Common myeloid progenitor, CD34-positive (primary cell): ENCODE measurements at places on chromosomes 11 and 22.

GRCh38 chr11:68913188-68913587 lies 9.5 kb downstream of the IGHMBP2 start:
- DNase-seq = no peak

DNA sequence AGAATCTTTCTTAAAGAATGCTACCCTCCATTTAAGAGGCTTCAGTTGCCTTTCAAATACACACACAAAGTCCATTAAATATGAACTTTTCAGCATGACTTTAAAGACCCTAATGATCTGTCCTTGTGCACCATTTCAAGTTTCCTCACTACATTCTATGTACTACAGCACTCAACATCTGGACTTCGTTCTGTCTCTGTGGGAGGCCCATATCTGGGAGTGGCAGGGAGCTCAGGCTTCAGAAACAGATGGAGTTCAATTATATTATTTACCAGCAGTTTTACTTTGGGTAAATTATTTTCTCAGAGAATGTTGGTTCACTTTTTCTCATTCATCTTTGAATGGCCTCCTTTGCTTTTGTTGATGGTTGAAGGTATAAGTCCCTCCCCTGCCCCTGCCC lies 67.4 kb downstream of the ANO3 start:
- DNase-seq = no peak

GRCh38 chr22:46040471-46041465 lies 63.8 kb upstream of the WNT7B start:
- DNase-seq = no peak

DNA sequence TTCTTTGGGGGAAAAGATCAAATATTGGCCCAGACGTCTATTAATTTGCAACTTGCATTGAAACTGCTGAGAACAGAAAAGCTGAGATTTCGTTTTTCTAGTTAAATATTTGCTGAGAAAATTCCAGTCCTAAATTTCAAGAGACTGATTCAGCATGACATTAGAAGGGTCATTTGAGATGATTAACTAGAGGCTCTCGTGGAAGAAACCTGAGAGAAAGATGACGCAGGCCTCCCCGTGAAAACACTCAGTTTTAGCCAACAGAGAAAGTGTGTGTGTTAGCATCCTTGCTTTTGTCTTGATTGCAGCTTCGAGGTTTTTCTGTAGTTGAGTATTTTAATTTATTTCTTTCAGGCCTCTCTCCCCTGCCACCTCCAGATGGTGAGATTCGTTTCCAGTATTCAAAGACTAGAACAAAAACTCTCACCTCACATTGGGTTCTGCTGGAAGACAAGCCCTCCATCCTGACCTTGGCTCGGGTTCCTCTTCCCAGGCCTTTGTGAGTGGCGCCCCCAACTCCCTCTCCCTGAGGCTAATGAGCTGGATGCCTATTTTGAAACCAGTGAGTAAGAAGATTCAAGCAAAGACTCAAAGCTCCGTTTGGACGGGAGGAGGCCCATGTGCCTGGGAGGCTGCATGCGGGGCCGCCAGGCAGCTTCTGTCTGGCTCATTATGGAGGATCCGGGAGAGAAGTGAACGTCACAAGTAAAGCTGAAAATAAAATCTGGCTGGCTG lies 52.4 kb downstream of the CELSR1 start:
- no peak for DNase-seq

GRCh38 chr11:73072935-73073481 lies 69.1 kb downstream of the FCHSD2 start:
- peak; percentile 25 for DNase-seq

DNA sequence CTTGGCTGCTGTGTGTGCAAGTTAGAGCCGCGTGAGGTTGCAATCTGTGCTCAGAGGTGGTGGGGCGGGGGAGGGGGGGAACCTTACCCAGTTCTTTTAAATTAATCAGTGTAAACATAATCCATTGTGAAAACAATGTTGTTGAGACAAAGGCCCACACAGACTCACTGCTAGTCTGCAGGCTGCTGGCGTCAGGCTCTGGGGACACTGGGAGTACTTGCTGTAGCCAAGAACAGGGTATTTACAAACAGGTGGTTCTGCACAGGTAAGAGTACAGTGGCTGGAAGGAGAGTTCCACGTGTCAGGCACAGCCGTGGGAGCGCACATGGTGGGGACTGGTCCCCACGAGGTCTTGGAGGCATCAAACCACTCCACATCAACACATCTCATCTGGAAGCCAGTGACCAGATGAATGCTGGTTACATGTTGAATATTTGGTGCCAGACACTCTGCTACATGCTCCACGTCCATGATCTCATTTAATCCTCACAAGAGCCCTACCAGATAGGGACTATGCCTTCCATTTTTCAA lies 27.4 kb downstream of the SCUBE1 start:
- DNase-seq = no peak
